T-helper 17 cell (primary cell): ENCODE measurements at places on chromosomes 4 and X. TPM values are rescaled to one million over a fixed set of nuclear protein-coding genes. Genes with fewer than 3 reads are reported as not detected.

GRCh38 chr4:175891851-175892250 is 79.8 kb upstream of the GPM6A start:
- DNase-seq: no peak

DNA sequence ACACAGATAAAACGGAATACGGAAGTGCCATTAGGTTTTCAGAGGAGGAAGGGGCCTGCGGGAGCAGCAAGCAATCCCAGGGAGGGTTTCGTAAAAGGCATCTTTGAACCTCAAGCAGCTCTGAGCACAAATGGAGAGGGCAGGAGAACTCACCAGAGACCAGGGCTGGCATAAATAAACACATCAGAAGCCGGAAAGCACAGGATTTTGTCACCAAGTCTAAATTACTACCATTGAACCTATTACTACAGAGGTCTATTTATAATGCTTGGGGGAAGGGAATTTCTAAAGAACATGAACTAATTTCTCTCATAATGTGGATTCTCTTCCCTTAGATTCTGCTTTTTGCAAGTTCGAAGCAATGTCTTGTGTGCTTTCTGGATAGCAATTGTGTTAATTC is 39.6 kb upstream of the MBTPS2 start:
- no peak for DNase-seq

- no peak for DNase-seq
Measured at GRCh38 chr4:71445811-71446210, 107.0 kb downstream of the SLC4A4 start.

Gene SORCS2
- total RNA-seq: not detected

DNA sequence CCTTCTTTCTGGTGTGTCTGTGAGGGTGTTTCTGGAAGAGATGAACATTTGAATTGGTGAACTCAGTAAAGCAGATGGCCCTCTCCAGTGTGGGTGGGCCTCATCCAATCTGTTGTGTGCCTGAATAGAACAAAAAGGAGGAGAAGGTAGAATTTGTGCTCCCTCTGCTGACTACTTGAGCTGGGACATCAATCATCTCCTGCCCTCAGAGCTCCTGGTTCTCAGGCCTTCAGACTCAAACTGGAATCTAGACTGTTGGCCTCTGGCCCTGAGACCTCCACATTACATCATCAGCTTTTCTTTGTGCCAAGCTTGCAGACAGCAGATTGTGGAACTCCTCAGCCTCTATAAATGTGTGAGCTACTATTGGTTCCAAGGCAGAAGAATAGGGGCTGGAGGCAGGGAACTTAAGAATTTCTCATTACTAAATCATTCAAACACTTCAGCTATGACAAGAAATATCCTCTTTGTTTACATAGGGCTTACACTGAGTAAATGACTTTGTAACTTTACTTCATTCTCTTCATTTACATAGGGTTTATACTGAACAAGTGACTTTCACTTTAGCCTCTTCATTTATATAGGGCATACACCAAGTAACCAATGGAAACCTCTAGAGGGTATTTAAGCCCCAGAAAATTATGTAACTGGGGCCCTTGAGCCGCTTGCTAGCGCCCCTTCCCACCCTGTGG is 86.9 kb upstream of the NWD2 start:
- DNase-seq: no peak

DNA sequence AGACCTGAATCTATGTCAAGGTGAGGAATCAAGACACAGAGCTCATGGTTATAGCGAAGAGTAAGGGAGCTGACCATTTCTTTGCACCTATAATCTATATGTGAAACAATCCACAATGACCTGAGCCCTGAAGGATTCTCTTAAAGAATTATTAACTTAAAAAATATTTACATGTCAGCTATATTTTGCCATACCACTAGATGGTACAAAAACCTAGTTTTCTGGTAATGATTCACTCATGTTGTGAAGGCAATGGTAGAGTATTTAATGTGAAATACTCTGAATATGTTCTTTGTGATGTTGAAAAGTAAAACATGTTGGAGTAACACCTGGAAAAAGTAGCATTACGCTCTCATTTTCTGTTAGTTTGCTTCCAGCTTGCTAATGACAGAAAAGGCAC is 40.0 kb downstream of the VGLL1 start:
- DNase-seq: no peak

Gene GAB3
- total RNA-seq: 17.7 TPM

DNA sequence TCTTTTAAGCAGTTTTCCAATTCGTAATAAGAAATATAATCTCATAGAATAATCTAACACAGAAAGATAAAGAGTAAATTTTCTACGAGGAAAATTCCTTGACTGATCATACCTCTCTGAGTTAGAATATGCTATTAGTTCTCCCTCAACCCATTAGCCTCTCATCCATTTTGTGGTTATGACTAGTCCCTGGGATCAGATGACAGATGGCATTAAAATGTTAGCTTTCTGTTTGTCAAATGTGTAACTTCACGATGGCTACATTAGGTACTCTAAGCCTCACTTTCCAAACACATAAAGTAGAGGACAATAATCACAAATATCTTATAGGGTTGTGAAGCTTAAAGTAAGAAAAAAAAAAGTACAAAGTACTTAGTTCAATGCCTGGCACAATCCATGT is 112.2 kb downstream of the ZAR1 start:
- no peak for DNase-seq

DNA sequence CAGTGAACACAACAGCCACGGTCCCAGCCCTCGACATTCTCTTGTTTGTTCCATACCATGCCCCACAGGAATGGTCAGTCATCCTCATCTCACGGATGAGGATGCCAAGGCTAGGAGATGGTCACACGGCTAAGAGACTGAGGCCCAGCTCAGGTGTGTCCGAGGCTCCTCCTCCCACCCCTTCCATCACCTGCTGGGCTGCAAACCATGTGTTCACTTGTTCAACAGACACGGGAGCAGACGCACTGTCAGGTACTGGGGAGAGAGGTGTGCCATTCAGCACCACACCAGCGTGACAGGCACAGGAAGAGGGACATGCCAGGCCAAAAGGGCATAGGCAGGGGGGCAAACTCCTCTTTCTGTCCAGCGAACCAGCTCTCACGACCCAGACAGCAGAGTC is 45.9 kb downstream of the ABLIM2 start:
- no peak for DNase-seq
